ENCODE measurements at places on chromosomes 4 and X.

- no peaks in the 10 kb centered on the region for H3K27me3 ChIP-seq
- H3K36me3 ChIP-seq = no peaks in the 10 kb centered on the region
- no peak overlapping the region for H3K4me3 ChIP-seq
- no peak overlapping the region for H3K27ac ChIP-seq
Measured at GRCh38 chr4:144699565-144699964, 53.6 kb downstream of the HHIP start.

DNA sequence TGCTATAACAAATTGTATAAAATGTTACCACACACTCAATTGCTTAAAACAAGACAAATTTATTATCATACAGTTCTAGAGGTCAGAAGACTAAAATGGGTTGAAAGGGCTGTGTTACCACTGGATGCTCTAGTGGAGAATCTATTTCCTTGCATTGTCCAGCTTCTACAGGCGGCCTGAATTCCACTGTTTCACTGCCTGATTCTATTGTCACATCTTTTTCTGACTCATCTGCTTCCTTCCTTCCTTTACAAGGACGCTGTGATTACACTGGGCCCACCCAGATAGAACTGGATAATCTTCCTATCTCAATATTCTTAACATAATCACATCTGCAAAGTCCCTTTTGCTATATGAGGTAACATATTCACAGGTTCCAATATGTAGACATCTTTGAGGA lies 19.4 kb upstream of the ARMCX1 start:
- no peaks in the 10 kb centered on the region for H3K4me1 ChIP-seq
- no peak overlapping the region for H3K4me3 ChIP-seq
- DNase-seq = no peak
- no peaks in the 10 kb centered on the region for H3K36me3 ChIP-seq
- no peaks in the 10 kb centered on the region for H3K27me3 ChIP-seq

DNA sequence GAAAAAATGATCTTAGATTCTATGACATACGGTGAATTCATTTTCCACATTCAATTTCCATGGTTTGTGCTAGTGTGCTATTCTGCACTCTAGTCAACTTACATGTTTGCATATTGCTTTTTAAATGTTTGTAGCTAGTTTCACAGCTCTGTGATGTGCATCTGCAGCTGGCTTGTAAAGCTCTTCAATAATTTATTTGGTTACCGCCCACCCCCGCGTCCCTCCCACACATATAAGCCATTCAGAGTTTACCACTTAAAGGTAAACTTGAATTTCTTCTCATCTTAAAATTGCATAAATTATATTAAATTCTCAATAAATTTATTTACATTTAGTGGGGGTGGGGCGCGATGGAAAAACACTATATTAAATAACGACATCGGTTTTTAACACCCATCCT lies 291 bp upstream of the NBDY start:
- no peaks in the 10 kb centered on the region for H3K27me3 ChIP-seq
- no peaks in the 10 kb centered on the region for H3K36me3 ChIP-seq
- peaks cover 12% of the 10 kb centered on the region for H3K4me1 ChIP-seq
- H3K4me3 ChIP-seq = peak overlapping the region; percentile 66
- H3K27ac ChIP-seq = peak overlapping the region; percentile 80
- no peak for DNase-seq

DNA sequence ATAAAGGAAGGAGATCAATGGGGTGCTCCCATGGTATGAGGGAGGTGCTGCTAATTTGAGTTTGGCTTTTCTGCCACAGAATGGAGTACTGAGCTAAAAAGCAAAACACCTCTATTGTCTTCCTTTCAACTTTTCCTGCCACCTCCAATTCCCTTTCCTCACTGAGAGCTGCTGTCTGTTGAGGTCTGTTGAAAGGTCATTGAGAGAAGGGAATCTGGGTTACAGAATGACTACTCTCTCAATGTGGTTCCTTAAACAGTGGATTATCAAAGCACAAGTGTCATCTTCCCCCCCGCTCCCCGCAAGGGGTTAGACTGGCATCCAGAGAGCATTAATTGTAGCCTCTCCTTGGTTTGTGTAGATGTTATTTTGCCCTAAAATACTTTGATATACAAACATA lies 10.7 kb downstream of the USP9X start:
- DNase-seq = peak; percentile 46
- no peaks in the 10 kb centered on the region for H3K36me3 ChIP-seq
- H3K4me3 ChIP-seq = no peak overlapping the region
- H3K27ac ChIP-seq = no peak overlapping the region
- no peaks in the 10 kb centered on the region for H3K27me3 ChIP-seq

GRCh38 chr4:34293459-34293858 lies 1950.9 kb downstream of the ARAP2 start:
- DNase-seq = no peak
- H3K27ac ChIP-seq = no peak overlapping the region
- no peak overlapping the region for H3K4me3 ChIP-seq
- H3K4me1 ChIP-seq = no peaks in the 10 kb centered on the region
- no peaks in the 10 kb centered on the region for H3K36me3 ChIP-seq

- H3K27me3 ChIP-seq = no peaks in the 10 kb centered on the region
- no peaks in the 10 kb centered on the region for H3K4me1 ChIP-seq
- no peaks in the 10 kb centered on the region for H3K36me3 ChIP-seq
- DNase-seq = no peak
Measured at GRCh38 chr4:54904953-54905352, 220.4 kb downstream of the KDR start.

DNA sequence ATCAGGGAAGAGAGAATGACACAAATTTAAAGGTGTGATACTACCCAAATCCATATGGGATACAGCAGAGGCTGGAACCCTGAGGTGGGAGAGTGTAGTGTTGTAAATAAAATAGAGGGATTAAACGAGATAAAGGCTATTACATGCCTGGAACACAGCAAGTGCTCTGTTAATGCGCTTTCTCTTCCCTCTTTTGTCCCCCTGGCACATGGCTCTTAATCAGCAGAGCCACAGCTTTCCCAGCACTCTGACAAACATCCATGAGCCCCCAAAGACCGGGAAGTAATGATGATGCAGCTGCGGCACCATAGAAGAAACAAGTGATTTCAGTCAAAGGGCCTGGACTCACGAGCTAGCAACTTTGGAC lies 85.9 kb downstream of the RASL11B start:
- no peaks in the 10 kb centered on the region for H3K27me3 ChIP-seq
- no peaks in the 10 kb centered on the region for H3K36me3 ChIP-seq
- no peak for DNase-seq
- H3K4me3 ChIP-seq = no peak overlapping the region

DNA sequence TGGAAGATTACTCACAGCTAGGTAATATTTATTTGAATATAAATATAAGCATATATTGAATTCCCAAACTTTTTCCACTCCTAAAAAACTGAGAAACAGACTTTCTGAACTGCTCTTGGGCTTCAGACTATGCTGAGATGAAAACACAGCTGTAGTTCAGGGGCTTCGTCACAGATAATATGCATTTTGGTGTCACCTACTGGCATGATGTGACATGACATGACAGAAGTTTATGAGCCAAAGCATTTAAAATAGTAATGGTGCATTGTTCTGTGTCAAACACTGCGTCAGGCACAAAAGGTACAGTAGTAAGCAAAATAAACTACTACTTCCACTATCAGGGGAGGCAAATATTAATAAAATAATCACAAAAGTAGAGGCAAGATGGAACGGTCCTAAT lies 171.3 kb downstream of the BTC start:
- no peak overlapping the region for H3K4me3 ChIP-seq
- no peak for DNase-seq
- H3K36me3 ChIP-seq = no peaks in the 10 kb centered on the region

DNA sequence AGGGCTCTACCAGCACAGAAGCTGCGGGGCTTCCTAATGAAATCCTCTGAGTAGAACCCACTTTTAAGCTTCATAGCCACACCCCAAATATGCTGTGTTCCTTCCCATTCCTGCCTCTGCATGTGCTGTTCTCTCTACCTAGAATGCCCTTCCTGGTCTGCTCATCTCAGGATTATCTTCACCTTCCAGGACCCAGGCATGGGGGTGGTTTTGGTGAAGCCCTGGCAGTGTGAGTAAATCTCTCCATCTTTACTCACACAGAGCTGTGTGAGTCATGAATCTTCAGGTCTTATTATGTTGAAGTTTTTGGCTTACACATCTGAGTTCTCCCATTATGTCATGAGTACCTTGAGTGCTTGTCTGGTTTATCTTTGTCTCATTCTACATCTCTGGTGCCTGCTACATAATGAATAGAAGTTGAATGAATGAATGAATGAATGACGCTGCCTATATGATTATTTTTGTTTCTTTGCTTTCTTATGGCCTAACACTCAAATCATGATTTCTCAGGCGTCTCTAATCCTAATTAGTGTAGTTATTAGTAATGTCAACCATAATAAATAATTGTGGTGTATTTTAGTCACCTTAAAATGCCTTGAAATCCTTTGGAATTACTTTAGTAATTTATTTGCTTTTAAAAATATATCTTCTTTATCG lies 41.9 kb downstream of the HADH start:
- no peak overlapping the region for H3K27ac ChIP-seq
- H3K4me1 ChIP-seq = no peaks in the 10 kb centered on the region
- H3K36me3 ChIP-seq = peaks cover 66% of the 10 kb centered on the region
- no peak overlapping the region for H3K4me3 ChIP-seq

- no peak overlapping the region for H3K4me3 ChIP-seq
- DNase-seq = no peak
- no peaks in the 10 kb centered on the region for H3K36me3 ChIP-seq
- H3K27me3 ChIP-seq = no peaks in the 10 kb centered on the region
Measured at GRCh38 chr4:55321707-55322264, 24.3 kb upstream of the SRD5A3 start.

DNA sequence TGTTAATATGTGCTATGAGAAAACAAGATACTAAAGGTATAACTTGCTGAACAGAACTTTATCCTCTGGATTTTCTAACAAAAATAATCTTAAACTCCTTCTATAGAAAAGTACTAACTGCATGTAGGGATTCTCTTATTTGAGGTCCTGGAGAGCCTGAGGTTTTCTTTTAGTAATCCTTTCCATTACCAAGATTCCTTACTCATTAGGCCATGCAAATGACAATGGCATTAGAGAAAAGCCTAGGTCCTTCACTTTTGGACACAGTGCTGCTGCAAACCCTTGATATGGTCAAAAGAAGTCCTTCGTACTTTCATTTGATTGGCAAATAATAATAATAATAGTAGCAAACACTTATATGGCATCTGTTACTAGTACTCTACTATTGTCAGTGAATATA lies 3.2 kb downstream of the MMRN1 start:
- H3K27me3 ChIP-seq = no peaks in the 10 kb centered on the region
- no peak for DNase-seq
- no peaks in the 10 kb centered on the region for H3K4me1 ChIP-seq
- H3K27ac ChIP-seq = no peak overlapping the region
- H3K4me3 ChIP-seq = peak overlapping the region; percentile 7

- no peak overlapping the region for H3K4me3 ChIP-seq
- no peaks in the 10 kb centered on the region for H3K36me3 ChIP-seq
- no peaks in the 10 kb centered on the region for H3K4me1 ChIP-seq
- H3K27ac ChIP-seq = no peak overlapping the region
Measured at GRCh38 chr4:111400741-111401140, 744.5 kb upstream of the FAM241A start.

DNA sequence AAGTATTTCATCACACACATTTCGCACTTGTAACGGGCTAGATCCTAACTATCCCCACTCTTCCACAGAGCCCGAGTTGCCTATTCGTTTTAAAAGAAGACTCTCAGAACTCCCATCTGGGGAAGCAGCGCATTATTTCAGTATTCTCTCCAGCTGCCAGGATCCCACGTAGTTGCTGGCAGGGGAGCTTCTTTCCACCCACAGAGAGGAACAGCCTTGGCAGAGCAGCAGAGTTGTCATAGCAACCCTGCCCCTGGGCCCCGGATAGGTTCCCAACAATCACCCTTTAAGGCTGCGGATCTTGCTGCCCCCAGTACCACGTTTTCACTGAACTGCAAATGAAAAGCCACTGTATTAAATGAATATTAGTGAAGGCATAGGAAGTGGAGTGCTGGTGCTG lies 106.7 kb downstream of the GPM6A start:
- no peak overlapping the region for H3K4me3 ChIP-seq
- no peak overlapping the region for H3K27ac ChIP-seq
- no peaks in the 10 kb centered on the region for H3K4me1 ChIP-seq
- H3K27me3 ChIP-seq = no peaks in the 10 kb centered on the region
- no peaks in the 10 kb centered on the region for H3K36me3 ChIP-seq
- no peak for DNase-seq

DNA sequence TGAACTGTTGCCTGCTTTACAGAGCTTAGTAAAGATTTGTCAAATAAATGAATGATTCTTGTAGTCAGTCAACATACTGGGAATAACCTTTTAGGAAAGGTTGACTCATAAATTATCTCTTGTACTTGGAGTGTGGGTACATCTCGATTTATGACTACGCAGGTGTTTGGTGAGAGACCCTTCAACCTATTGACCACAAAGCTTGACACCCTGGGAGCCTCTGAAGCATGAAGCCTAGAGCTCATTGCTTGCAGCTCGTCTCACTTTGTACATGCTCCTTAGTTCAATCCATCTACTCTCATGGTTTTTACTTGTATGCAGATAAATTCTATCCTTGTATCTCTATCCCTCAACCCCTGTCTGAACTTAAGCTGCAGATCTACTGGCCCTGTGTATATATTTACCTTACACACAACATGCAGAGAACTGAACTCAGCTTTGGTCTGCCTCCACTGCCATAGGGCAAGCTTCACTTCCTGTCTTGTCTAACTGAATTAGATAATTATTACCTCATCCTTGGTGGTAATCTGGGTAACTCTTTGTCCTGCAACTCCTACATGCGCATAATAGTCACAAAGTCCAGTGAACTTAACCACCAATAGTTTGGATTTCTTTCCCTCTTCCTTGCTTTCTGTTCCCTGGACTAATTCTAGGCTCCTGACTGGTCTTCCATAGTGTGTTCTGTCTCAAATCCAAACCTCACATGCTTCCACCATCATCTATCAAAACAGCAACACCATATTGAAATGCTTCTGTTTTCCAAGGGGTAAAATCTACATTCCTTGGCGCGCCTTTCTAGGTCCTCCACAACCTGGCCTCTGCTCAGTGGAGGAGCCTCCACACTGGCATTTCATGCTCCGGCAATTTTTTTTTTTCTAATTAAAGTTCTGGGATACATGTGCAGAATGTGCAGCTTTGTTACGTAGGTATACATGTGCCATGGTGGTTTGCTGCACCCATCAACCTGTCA lies 32.2 kb upstream of the FAT1 start:
- no peaks in the 10 kb centered on the region for H3K4me1 ChIP-seq
- no peak overlapping the region for H3K27ac ChIP-seq
- H3K4me3 ChIP-seq = no peak overlapping the region
- no peaks in the 10 kb centered on the region for H3K27me3 ChIP-seq

Data from lower lobe of right lung (tissue), 2 donors.